Hippocampal formation (tissue), 2 donors: ENCODE measurements at places on chromosomes 13 and 19.

GRCh38 chr19:31602548-31602947 is 253.3 kb upstream of the TSHZ3 start:
- no peak for DNase-seq

GRCh38 chr13:81393721-81394120 is 1052.8 kb upstream of the SPRY2 start:
- no peak for DNase-seq

GRCh38 chr19:56217039-56217949 is 15.2 kb downstream of the ZSCAN5C start:
- DNase-seq, result no peak

GRCh38 chr19:49837009-49837310 is 14.0 kb upstream of the PTOV1 start:
- DNase-seq, result no peak

DNA sequence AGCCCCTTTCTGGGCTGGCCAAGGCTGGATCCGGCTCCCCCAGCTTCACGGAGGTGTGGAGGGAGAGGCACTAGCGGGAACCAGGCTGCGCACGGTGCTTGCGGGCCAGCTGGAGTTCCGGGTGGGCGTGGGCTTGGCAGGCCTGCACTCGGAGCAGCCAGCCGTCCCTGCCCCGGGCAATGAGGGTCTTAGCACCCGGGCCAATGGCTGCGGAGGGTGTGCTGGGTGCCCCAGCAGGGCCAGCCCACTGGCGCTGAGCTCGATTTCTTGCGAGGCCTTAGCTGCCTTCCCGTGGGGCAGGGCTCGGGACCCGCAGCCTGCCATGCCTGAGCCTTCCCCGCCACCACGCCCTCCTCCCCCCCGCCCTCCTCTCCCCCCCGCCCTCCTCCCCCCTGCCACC is 2.6 kb upstream of the ZNF559 start:
- no peak for DNase-seq

DNA sequence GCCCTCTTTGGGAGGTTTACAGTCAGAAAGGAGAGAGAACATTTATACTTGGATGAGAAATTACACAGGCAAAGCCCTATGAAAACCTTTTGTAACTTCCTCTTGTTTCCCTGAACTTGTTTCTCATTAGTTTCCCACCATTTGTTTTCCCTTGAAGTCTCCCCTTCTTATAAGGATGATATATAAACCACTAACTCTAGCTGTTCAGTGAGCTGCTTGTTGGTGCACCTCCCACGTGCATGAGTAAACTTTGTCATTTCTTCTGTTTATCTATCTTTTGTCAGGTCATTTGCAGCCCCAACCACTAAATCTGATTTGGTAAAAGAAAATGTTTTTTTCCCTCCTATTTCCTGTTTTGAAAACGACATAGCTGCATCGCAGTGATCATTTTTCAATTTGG is 919.9 kb downstream of the SLITRK1 start:
- DNase-seq, result no peak

DNA sequence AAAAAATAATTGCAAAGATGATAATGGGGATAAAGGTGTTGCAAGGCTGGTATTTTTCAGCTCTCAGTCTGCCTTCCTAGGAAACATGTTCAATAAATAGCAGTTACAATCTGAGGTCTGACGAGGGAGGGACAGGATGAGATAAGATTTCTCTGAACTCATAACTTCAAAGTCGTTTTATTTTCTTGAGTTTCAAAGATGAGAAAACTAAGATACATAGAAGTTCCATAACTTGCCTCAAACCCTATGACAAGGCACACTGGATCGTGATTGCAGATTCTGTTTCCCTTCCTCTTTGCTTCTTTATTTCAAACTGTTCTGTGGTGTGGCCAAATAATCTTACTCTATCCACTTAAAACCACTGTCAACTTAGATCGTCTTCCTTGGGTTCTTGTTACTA is 327.2 kb downstream of the GPC5 start:
- no peak for DNase-seq

DNA sequence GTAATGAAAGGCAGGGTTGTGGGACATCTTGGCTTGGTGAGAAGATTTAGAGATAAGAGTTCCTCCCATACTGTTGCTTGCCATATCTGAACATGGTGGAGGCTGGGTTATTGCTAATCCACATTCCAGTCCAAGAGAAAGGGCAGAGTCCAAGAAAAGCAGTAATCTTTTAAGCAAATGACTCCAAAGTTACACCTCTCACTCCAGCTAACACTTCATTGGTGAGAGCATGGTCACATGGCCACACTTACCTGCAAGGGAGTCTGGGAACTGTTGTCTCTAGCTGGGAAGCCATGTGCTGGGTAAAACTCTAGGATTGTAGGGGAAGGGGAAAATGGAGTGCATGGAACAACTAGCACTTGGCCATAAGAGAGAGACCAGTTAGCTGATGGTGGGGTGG is 5.6 kb downstream of the C19orf81 start:
- no peak for DNase-seq

DNA sequence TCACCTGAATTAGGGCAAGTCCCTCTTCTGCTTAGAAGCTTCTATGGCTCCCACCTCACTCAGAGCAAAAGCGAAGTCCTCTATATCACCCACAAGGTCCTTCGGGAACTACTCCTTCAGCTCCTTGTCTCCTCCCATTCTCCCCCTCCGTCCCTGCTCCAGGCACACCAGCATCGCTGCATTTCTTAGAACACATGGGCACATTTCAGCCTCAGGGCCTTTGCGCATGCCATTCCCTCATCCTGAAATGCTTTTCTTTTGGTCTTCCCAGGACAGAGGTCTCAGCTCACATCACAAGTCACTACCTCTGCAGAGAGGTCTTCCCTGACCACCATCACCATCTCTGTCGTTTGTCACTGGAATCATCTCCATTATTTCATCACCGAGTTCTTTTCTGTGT is 4.0 kb downstream of the S1PR5 start:
- DNase-seq, result no peak

- no peak for DNase-seq
Observed at GRCh38 chr13:21043898-21044297, 17.5 kb downstream of the LATS2 start.

DNA sequence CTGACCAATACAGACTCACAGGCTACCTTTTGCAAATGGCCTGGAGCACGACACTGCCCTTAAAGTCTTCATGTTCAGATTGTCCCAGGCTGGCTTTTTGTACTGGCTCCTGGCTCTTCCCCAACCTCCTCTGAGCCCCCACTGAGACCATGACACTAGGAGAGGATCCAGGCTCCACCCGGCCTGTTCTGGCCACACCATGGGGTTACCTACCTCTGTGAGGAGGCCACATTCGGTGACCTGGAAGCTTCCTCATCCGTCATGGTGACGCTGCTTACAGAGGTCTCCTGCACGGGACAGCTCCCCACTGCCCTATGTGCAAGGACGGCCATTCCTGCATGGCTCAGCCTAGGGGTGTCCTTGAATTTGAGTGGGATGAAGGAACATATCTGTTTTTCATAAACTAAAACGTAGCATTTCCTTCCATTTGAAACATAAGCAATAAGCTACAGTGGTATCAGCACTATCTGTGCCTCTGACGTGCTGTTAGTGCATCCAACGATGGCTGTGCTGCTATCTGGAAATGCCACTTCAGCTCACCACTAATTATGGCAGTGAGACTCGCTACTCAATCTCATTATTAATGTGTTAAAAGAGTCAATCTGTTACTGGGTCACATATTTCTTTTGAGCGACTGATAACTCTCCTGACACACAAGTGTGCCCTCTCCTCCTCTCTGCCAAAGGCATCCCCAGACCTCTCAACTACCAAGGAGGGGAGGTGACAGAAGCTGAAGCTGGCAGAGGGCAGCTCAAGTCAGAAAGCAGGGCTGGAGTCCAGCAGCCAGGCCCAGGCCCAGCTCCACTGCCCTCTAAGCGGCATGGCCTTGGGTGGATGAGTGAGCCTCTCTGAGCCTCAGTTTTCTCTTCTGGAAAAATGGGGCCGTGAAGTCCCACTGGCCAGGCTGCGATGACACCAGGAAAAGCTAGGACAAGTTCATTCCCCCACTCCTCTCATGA is 29.6 kb downstream of the ELL start:
- DNase-seq, result no peak

DNA sequence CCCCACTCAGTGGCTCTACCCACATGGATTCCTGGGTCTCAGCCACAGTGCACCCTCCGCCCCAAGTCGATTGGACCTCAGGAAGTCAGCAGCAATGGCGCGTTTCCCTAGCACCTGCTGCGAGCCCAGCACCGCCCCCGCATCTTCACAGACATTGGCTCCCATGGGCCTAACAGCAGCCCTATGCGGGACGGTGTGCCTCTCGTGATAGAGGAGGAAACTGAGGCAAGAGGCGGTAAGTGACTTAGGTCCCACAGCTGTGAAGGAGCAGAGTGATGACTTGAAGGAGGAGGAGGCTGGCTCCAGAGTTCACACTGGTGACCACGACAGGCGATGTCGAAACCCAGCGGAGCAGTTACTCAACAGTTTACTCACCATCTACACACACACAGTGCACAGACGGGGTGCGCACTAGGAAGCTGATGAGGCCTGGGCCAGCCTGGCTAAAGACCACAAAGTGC is 104.5 kb upstream of the SOX1 start:
- no peak for DNase-seq

GRCh38 chr19:28466107-28467045 is 746.6 kb downstream of the UQCRFS1 start:
- DNase-seq, result no peak

GRCh38 chr13:56988543-56988942 is 152.2 kb upstream of the PRR20A start:
- DNase-seq, result no peak

DNA sequence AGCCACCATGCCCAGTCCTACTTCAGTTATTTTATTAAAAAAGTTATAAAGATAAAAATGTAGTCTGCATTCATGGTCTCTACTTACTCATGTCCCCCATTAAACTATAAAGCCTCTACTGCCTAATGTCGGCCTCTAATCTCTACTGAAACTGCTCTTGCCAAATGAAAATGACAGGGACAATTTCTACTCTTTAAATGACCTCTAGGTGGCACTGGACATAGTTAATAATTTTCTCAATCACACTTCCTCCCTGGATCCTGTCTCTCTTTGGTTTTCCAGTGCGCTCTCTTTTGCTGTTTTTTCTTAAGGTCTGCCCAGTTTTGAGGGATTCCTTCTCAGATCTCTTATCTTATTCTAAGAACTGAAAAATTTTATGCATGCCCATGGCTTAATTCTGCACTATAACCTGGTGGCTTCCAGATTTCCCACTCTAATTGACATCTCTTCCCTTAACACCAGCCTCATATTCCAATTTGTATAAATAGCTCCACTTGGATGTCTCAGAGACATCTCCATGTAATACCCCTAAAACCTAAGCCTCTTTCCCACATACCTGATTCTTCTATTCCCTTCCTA is 54.3 kb downstream of the MTMR6 start:
- DNase-seq, result no peak

DNA sequence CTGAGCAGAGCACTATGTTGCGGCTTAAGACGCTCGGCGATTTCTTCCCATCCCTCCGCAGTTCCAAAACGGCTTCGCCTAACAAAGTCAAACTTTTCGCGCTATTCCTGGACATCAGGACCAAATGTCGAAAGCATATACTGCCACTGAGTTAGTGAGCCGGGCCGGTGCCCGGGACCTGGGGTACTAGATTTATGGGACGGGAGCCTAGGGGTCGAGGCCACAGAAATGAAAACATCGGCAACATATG is 699 bp downstream of the RCBTB2 start:
- DNase-seq, result peak; percentile 78

DNA sequence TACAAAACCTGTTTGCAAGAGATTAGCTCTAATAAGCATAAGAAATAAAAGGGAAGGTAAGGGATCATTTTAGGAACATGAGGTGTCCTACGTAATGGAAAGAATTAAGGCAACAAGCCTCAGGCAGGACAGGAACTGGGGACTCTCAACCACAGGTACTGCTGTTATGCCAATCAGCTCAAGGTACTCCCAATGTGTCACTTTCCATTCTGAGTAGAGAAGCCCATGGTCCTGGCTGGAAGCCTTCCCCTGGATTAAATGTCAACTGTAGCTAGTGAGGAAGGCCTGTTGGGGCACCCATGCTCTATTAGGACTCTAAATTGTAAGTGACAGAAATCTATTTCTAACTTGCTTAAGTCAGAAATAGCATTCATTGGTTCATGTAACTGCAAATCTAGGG is 134.6 kb downstream of the DPF1 start:
- no peak for DNase-seq

GRCh38 chr19:41548954-41549688 is 26.8 kb upstream of the CEACAM21 start:
- DNase-seq, result no peak

DNA sequence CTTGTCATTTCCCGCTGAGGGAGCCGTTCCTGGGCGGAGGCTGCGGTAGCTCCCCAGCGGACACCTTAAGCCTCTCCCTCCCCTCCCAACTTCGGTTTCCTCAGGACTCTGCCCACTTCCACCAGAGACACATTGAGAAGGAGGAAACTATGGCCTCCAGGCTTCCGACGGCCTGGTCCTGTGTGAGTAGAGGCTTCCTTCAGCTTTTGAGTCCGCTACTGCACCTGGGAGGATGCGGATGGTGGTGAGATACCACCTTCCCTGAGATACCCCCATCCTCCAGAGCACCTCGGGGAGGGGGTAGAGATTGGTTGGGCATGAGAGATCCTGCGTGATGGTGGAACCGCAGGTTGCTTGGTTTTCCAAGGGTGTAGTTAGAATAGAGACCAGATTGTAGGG is 955 bp downstream of the ZNF274 start:
- no peak for DNase-seq

DNA sequence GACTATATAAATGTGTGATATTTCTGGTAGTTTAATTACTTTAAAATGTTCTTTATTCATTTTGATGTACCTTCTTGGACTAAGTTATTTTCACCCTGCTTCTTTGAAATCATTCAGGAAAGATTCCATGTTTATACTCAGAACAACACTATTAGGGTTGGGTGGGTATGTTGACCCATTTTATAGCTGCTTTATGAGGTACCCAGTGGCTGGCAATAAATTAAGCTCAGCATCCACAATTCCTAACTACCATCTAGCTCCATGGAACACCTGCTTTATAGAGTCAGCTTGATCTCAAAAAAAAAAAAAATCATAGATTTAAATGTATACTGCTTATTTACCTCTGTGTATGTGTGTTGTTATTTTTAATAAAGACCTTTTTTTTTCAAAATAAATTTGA is 78.9 kb upstream of the ZNF91 start:
- DNase-seq, result no peak

GRCh38 chr13:113650275-113650674 is 7.7 kb downstream of the ATP4B start:
- no peak for DNase-seq

GRCh38 chr19:44755219-44755618 is 6.7 kb downstream of the BCL3 start:
- no peak for DNase-seq
